Left ventricle myocardium superior (tissue), 1 donor: ENCODE measurements at places on chromosomes 2 and 18.

DNA sequence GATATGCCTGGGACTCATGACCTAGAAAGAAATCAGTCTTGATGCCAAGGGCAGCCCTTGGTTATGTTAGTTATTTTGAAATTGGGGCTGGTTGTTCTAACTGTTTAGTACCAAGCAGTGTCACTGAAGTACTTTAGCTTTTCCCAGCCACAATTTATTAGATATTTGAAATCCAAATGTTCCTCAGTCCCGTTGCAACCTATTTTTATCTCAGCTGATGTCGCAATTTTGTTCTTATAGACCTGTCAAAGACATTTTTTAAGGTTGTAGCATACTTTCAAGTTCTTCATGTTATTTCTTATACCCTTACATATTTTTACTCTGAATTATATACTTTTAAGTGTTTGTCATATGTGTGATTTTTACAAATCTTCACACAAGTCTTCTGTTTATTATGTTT, 100.1 kb downstream of the LRP1B start:
- DNase-seq, result no peak

DNA sequence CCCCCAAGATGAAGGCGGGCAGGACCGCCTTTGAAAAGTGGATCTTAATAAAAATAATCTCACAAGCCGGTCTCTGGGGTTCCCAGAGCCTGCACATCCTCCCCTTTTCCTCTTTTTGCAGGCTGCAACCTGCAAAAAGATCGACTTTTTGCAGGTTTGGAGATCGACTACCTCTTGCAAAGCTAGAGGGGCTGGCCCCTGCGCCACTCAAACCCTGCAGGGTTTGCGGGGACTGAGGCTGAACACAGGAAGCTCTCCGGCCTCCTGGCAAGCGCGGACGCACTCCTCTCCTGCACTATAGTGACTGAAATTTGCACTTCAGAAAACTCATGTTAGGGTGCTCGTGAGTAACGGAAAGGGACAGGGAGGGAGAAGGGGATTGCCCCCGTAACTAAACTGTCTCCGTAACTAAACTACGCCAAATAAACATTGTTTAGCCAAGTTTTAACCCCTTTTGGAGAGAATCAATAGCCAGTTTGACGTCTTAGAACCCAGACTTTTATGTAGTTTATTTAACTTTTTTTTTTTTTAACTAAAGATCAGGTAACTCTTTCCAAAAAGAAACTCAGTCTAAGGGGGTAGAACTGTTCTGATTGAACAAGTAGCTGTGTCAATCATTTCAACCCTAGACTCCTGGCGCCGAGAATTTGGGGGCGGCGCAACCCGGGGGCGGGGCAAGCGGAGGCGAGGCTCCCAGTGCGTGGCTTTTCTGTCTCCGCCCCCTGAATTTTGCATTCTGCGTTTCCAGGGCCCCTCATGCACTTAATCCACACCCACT, 2.5 kb downstream of the IGFBP5 start:
- peak; percentile 92 for DNase-seq

GRCh38 chr2:119253114-119253702, 29.6 kb downstream of the STEAP3 start:
- no peak for DNase-seq

- no peak for DNase-seq
Observed at GRCh38 chr2:162591403-162592083, 247.0 kb downstream of the KCNH7 start.

DNA sequence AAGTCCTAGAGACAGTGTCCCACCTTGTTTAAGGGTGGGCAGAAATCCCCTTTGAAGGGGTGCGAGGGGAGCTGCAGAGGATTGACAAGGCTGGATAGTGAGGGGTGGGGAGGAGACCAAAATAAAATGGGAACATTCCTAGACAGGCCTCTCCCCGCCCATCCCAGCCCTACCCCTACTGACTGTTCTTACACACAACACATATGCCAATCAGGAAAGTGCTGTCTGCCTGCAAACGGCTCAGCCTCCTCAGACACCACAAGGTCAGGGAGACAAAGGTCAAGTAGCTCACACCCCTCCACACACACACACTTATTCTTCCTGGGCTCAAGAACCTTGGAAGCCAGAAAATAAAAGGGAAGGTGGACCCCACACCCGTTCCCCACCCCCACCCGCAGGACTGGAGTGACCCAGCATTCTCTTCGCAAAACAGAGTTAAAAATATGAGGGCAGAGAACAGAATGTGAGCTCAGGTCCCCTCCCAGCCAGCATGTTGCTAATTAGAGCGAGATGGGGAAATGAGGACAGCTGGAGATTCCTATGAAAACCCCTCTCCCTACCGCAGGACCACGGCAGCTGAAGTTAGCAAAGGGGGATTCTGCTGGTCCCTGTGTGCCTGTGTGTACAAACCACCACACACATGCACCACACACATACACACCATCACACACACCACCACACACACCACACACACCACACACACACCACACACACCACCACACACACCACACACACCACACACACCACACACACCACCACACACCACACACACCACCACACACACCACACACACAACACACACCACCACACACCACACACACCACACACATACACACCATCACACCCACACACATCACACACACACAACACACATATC, 197.8 kb downstream of the TNS1 start:
- no peak for DNase-seq

- DNase-seq, result no peak
Observed at GRCh38 chr2:60533101-60534051, 20.1 kb downstream of the BCL11A start.
